ENCODE measurements at places on chromosomes 6 and 20.

GRCh38 chr6:7341271-7341670 is 28.3 kb upstream of the SSR1 start:
- no peak for DNase-seq

GRCh38 chr6:108673153-108673552 is 112.4 kb downstream of the FOXO3 start:
- DNase-seq: no peak

GRCh38 chr6:81623106-81623759 is 129.2 kb downstream of the TENT5A start:
- DNase-seq: no peak

DNA sequence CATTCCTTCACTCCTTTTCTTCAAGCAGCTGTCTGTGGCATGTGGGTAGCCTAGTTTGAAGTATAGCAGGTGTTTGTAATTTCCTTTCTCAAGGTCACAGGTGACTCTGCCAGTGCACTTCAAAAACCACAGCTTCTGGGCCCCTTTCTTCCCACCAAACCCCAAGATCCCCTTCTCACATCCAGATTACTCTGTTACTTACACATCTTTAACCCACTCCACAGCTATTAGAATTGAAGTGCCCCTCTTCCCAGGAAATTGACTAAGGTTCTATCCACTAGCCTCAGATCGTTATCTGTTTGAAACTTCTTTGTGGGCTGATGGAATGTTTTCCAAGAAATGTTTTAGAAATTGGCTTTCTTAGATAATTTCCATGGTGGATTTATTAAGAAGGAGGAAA is 150.8 kb downstream of the AHI1 start:
- no peak for DNase-seq

DNA sequence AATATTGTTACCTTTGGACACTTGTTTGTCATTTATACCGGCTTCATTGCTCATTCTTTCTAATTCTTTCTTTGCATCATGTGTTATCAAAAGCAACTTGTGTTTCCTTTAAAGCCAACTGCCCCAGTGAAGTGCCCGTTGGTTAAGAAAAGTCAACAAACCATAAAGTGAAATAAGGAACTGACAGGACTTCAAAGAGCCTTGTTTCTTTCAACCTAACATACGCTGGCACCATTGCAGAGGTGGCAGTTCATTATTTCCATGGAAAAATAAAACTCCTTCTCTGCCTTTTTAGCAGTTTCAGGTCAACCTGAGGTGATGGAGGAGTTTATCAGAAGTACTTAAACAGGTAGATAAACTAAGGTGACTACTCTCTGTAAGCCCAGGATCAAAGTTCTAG is 28.8 kb downstream of the FERMT1 start:
- no peak for DNase-seq

- no peak for DNase-seq
Measured at GRCh38 chr20:45034436-45034835, 66.5 kb downstream of the KCNS1 start.

GRCh38 chr20:12977328-12978125 is 31.2 kb upstream of the SPTLC3 start:
- DNase-seq: no peak

DNA sequence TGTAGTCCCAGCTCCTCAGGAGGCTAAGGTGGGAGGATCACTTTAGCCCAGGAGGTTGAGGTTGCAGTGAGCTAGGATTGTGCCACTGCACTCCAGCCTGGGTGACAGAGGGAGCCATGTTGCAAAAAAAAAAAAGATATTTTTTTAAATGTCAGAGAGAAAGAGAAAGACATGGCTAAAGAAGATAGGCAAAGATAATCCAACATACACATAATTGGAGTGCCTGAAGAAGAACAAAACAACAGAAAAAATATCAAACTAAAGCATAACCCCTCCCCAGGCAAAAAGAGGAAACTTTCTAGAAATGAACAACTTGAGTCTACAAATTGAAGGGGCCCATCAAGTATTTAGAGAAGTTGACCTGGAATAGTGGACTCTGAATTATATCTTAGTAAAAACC is 14.0 kb upstream of the GRM4 start:
- no peak for DNase-seq

DNA sequence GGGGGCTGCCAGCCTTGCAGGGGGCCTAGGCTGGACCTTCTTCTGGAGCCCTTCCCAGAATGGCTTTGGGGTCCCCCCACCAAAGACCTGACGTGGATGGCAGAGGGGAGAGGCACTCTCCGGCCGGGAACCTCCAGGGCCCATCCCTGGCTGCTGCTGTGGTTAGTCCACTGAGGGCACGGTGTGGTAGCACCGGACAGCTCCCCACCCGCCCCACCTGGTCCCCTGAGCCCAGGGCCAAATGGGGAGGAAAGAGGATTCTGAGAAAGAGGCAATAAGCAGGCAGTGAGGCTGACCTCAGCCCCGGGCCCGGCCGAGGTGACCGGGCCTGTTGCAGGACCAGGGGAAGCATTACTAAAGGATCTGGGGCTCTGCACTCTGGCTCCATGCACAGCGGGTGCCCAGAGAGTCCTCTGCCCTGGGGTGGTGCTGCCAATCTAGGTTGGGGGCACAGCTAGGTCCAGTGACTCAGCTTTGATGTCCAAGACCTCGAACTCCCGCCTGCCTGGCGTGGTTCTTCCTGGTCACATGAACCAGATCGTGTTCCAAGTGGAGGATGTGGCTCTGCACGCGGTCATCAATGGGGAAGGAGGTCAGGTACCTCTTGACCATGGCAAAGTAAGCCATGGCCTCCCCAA is 2.2 kb downstream of the CENPB start:
- no peak for DNase-seq

GRCh38 chr6:41824571-41825569 is 37.4 kb downstream of the TOMM6 start:
- no peak for DNase-seq

DNA sequence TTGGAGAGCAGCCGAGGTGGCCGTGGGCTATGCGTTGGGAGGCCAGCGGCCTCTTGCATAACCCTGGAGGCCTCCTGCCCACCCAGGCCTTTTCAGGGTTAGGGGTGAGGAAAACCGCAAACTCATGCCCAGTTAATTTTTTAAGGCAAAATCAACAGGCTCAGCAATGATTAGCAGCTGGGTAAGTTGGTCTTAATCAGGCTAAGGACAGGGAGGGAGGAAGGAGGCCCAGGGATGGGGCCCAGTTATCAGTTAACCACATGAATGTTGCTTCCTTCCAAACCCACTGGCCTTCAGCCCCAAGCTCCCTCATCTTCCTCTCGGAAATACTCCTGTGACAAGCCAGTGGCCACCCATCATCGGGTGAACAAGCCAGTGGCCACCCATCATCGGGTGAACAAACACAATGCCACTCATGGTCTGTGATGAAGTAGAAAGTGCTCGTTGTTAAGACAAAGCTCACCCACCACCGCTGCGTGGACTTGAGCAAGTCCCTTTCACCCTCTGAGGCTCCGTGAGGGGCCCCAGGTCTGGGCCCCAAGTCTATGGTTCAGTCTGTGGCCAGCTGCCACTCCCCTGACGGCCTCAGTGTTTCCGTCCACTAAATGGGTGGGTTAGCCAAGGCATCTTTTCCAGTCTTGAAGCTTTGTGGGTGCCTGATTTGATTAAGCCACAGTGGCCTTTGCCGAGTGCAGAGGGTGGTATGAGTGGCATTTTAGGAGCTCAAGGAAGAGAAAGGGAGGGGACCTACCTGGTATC is 39.4 kb downstream of the HNF4A start:
- DNase-seq: no peak

GRCh38 chr6:167442245-167442644 is 117.4 kb downstream of the TTLL2 start:
- no peak for DNase-seq

- DNase-seq: no peak
Measured at GRCh38 chr20:16018881-16019280, 554.4 kb downstream of the KIF16B start.

DNA sequence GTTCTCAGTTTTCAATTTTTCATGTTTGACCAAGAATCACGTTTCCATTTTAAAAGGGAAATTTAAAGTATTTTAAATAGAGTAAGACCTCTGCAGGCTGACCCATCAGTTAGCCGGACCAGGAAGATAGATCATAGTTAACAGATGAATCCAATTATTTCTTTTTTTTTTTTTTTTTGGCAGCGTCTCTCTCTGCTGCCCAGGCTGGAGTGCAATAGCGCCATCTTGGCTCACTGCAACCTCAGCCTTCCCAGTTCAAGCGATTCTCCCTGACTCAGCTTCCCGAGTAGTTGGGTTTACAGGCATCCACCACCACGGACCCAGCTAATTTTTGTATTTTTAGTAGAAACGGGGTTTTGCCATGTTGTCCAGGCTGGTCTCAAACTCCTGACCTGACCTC is 256.7 kb upstream of the CNR1 start:
- no peak for DNase-seq

DNA sequence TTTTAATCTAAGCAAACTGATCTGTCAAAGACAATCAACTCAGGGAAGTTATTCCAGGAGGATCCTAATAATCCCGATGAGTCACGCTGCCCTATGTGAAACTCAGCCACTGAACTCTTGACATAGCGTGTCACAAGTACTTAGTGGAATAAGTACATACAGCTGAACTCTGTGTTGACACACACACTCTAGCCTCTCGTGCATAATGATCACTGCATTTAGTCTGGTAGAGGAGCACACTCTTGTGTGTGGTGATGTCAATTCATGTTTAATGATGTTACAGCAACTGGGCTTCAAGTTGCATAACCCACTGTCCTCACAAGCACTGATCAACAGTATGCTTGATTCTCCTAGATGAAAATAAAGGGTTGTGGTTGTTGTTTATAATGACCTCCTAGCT is 148.3 kb downstream of the HACE1 start:
- DNase-seq: no peak

- DNase-seq: no peak
Measured at GRCh38 chr20:34618676-34619075, 58.2 kb downstream of the PIGU start.

DNA sequence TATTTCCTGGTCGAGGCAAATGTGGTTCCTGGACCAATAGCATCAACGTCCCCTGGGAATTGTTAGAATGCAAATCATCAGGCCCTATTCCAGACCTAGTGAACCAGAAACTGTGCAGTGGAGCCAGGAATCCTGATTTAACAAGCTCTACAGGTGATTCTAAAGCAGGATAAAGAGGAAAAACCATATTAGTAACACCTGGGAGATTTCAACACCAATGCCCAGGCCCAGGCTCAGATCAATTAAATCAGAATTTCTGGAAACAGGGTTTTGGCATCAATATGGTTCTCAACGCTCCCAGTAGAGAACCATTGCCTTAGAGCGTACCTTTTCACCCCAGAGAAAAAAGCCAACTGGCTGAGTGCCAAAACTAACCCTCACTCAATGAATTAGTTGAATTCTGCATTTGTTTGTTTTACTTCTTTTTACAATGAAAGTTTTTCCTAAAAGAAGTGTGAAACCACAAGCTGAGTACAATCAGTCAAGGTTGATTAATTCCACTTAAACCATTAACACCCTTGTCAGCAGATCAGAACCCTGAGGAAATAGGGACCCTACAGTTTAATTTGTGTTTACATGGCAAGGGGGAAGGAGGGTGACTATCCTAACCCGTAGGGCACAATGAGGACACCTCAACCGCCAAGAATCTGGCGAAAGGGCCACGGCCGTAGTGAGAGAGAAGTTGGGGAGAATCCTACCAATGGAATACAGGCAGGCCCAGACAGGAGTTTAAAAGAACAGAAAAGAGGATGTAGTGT is 34.9 kb upstream of the LOC128125822 start:
- DNase-seq: no peak

- DNase-seq: no peak
Measured at GRCh38 chr20:21840991-21841390, 135.5 kb downstream of the PAX1 start.

DNA sequence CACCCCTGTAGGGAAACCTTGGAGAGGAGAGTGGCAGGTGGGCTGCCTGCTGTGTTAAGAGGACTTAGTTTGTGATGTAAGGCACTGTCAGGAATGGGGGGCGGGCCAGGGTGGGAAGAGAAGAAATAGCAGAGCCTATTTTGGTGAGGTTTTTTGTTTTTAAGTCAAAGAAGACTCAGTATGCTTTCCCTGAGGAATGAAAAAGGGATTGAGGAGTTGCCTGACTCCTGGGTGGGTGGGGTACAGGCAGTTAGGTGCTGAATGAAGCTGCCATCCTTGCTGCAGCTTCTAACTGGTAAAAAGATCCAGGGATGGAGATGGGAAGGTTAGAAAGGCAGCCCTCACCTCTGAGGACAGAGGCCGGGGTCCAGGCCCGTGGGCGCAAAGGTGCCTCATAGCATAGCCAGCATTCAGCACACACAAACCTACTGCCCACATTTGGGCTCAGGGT is 37.9 kb downstream of the PLCG1 start:
- no peak for DNase-seq

DNA sequence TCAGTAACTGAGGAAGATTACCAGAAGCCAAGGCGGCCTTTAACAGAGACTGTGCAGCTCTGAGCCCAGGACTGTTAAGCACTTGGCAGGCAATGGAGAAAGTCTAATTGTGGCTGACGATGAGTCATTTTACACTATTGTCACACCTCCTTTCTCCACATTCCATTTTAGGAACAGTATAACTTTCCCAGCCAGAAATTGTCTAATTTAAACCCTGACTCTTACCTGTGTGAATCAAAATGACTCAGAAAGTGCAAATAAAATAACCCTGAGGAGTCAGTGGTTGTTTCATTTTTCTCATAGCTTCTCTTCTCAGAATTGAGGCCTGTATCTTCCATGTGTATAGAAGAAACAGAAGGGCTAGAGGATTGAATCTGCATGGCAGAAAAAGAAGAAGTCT is 40.0 kb upstream of the OPN5 start:
- no peak for DNase-seq

DNA sequence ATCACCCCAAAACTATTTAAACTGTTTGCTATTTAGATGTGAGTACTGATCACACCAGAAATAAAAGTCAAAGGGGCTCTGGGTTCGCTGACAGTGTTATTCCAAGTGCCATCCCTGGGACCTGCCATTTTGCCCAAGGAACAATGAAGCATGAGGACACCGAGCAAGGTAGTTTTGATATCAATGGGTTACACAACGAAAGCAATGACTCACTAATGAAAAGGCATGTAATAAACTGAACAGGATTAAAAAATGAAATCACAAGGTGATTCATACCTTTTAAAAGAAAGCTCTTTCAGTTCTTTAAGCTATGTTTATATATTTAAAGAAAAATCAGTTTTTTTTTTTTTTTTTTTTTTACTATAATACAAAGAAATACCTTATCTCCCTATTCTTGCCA is 102.0 kb downstream of the HS3ST5 start:
- no peak for DNase-seq

- DNase-seq: no peak
Measured at GRCh38 chr20:16270314-16270931, 302.8 kb downstream of the KIF16B start.

DNA sequence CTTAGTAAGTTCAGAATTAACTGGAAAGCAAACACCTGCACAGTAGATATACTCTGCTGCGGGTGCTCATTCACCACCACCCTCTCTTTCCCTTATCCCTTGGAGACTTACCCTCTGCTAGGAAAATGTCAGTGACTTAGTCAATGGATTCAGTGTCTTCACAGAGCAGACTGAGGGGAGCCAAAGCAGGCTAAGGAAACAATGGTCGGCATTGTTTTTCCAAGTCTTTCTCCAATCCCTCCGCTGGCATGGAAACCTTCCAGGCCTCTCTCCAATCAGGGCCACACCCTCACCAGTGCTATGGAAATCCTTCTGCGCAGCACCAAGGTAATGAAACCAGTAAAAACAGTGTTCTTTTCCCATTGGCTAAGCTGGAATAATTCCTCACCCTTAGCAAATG is 531.2 kb downstream of the TFAP2B start:
- no peak for DNase-seq

- DNase-seq: no peak
Measured at GRCh38 chr6:170111141-170111664, 179.7 kb downstream of the DLL1 start.

GRCh38 chr20:37622728-37623127 is 71.1 kb upstream of the CTNNBL1 start:
- DNase-seq: no peak
